Stimulated activated CD4-positive, alpha-beta T cell treated with anti-CD3 and anti-CD28 coated beads, Interleukin-12 subunit alpha, Interleukin-12 subunit beta, amount 100 ng/mL, for 4 hours (primary cell): ENCODE measurements at places on chromosomes 7 and 10.

DNA sequence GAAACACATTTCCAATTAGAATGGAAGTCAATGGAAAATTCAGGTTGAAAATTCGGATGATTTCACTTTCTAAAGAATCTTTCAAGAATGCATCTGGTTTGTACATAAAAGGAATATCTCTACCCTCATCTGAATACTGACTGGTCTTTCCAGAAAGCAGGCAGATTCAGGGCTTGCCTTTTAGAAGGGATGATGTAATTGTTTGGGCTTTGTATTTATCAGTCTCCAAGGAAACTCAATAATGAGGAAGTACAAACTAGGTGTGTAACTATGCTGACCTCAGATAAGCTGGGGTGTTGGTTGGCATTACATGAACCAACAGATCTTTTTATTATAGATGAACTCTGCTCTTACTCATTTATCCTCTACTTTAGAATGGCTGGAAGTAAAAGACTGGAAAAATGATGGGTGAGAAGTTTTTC lies 24.1 kb downstream of the PDLIM1 start:
- no peak for DNase-seq

DNA sequence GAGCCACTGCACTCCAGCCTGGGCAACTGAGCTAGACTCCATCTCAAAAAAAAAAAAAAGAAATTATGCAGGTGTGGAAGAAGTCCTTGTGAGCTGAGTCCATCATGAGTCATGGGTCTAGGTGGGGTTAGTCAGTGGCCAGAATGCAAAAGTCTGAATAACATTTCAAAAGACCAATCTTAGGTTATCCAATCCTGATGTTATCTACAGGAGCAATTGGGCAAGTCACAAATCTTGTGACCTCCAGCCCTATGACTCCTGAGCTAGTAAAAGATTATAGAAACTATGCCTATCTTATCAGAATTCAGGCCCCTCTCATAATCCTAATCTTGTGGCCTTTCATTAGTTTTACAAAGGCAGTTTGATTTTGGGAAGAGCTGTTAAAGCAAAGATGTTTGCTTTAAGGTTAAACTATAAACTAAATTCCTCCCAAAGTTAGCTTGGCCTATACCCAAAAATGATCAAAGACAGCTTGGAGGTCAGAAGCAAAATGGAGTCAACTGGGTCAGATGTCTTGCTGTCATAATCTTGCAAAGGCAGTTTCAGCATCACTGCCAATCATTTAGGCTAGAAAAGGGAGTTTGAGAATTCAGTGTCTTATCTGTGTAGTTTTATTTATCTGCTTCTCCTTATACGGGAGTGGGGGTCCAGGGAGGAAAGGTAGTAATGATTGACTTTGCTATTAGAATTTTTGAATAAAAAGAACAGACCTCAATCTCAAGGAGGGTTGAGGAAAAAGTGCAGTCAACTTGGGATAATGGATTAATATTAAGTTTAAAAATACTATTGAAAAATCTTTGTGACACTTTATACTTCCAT lies 71.2 kb upstream of the TRIM24 start:
- no peak for DNase-seq

DNA sequence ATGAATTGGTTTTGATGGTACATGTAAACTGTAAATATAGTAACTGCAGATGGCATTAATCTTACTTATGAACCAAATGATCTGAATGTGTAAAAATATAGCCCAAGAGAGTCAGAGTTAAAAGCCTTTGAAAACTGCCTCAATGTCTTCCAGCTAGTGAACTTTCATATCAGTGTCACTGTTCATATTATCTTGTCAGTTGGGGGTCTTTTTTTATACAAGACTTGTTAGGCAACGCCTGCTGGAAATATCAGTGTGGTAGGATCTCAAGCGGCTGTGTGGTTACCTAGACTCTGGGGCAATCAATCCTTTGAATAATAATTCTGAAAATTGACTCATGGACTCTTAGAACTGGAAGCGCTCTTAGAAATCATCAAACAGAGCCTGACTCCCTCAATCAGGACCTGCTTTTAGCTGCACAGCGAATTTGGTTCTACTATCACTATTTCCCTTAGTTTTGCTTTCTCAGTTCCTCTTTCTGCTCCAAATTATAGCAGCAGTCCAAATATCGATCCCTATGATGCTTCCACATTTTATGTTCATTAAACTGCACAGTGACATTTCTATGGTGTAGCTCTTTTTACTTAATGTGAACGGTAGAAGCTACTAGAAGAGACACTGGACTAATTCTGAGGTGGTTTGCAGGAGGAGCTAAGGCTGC lies 100.1 kb upstream of the COL1A2 start:
- DNase-seq = no peak

GRCh38 chr10:1739751-1740150 lies 2.4 kb upstream of the ADARB2 start:
- DNase-seq = no peak

- DNase-seq = no peak
These were observed 49.7 kb downstream of the ZMYND11 start for GRCh38 chr10:184911-185310.

DNA sequence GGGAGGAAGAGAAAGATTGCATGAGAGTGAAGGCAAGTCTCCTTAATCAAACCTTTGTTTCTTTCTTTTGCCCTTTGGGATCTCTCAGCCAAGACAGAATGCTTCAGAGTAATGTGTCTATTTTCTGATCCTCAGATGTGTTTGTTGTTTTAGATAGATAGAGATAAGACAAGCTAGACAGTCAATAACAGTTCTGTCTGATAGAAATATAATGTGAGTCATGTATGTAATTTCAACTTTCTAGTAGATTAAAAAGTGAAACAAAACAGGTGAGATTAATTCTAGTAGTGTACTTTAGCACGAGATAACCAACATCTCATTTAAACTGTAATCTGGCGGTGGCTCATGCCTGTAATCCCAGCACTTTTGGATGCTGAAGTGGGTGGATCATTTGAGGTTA lies 159.2 kb downstream of the GATA3 start:
- no peak for DNase-seq

DNA sequence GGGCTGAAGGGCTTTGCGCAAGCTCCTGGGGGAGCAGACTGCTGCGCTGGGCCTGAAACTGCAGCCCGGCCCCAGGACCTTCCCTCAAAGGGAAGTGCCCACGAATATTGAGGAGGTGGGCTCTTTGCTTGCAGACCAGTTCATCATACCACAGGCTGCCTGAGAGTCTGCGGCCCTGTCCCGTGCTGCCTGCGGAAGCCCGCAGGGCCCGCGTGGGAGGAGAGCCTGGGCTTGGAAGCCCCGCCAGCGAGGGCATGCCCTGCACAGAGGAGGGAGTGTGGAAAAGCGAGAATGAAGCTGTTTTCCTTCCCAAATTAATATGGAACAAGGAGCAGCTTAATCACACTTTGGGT lies 83.6 kb upstream of the MKI67 start:
- no peak for DNase-seq

GRCh38 chr7:37546677-37547076 lies 98.0 kb upstream of the ELMO1 start:
- DNase-seq = no peak

DNA sequence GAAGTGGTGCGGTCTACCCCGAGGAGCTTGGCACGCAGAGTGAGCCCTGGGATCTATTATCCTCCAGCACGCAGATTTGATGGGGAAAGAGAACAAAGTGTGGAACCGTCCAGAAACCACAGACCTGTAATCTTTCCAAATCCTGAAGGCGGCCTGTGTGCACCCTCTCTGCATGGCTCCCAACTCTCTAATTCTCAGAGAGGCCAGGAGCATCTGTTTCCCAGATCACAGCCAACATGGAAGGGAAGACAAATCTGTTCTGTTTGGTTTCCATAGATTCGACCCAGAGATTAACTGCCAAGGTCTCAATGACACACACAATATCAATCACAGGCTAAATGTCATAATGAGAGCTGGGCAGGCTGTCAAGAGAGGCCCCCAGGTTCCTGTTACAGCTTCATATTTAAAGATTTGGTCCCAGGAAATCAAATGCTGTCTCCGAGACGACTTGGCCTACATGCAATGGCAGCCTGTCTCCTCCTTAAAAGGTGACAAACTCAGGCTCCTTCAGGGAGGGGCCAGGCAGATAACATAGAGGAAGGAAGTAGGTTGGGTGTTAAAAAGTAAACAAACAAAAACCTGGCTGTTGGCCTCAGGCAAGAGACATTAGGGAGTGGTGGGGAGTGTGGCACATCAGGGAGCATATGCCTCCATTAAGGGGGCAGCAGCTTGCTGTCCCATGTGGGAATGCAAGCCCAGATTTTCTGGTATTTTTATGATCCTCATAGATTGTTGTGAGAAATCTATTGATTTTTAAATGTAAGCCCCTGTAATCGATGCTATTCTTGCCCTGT lies 48.8 kb upstream of the SAMD8 start:
- no peak for DNase-seq

DNA sequence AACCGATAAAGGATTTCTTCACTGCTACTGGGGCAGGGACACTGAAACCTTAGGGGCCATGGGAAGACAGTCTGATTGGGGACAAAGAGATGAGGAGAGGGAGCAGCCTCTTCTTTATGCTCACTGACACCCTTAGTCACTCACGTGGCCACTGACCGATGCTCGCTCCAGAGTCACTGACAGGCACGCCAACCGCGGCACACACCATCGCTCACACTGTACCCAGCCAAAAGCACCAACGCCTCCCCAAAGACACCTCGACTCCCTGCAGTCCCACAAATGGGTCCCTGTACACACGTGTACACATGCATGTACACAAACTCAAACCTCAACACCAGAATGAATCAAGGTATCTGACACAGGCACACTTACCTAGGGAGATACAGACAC lies 35.3 kb upstream of the SLF2 start:
- DNase-seq = no peak

GRCh38 chr7:44268671-44269070 lies 56.7 kb downstream of the CAMK2B start:
- no peak for DNase-seq

GRCh38 chr10:12077580-12078180 lies 8.9 kb downstream of the DHTKD1 start:
- no peak for DNase-seq

- no peak for DNase-seq
These were observed 68.8 kb downstream of the PPP1R3C start for GRCh38 chr10:91564026-91564425.

GRCh38 chr7:100752994-100753393 lies 19.6 kb downstream of the ZAN start:
- no peak for DNase-seq

- no peak for DNase-seq
These were observed 31.8 kb upstream of the TMEM273 start for GRCh38 chr10:49220031-49220430.

GRCh38 chr7:41567031-41567730 lies 135.7 kb downstream of the INHBA start:
- DNase-seq = no peak

GRCh38 chr10:43012578-43012977 lies 64.3 kb upstream of the RET start:
- DNase-seq = no peak

DNA sequence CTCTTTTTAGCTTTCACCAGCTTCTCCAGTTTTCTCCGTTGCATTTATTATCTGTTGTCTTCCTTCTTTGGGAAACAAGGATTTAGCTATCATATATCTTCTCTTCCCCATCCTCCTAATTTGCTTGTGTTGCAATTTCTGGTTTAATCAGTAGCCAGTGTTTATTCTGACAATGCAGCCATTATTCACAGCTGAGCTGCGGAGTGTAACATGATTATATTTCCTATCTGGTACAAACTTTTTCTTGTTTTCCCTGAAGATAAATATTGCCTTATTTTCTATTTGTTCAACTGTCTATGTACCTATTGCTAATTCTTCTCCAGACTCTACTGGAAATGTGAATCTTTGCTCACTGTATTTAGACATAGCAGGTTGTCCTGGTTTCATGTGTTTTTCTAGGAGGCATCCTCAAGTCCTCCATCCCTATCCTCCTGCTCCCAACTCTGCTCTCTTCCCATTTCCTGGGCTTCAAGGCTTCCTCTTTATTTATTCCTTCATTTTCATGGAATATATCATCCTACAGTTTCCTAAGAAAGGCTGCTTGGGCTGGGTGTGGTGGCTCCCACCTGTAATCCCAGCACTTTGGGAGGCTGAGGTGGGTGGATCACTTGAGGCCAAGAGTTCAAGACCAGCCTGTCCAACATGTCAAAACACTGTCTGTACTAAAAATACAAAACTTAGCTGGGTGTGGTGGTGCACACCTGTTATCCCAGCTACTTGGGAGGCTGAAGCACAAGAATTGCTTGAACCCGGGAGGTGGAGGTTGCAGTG lies 72.4 kb upstream of the KDM7A start:
- DNase-seq = no peak

DNA sequence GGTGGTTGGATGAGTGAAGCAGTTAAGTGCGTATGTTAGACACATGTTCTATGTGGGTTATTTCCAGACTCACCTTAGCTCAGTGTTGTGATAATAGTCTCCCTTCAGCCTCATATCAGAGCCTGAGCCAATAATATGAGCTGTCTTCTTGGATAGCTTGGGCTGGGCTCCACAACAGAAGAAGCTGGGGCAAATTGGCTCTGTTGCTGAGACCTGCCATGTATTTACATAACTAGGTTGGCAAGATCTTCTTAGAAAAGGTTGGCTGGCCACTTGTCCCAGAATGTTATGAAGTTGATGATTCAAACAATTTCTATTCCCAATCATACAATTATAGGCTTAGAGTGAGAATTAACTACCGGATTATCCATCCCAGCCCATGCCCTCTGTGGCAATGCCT lies 35.7 kb upstream of the CREB5 start:
- no peak for DNase-seq

- DNase-seq = no peak
These were observed 99.1 kb downstream of the CABCOCO1 start for GRCh38 chr10:61761825-61762217.

- no peak for DNase-seq
These were observed 1240.4 kb downstream of the GATA3 start for GRCh38 chr10:9294865-9295264.

GRCh38 chr10:99742701-99743100 lies 10.7 kb downstream of the CUTC start:
- DNase-seq = no peak

DNA sequence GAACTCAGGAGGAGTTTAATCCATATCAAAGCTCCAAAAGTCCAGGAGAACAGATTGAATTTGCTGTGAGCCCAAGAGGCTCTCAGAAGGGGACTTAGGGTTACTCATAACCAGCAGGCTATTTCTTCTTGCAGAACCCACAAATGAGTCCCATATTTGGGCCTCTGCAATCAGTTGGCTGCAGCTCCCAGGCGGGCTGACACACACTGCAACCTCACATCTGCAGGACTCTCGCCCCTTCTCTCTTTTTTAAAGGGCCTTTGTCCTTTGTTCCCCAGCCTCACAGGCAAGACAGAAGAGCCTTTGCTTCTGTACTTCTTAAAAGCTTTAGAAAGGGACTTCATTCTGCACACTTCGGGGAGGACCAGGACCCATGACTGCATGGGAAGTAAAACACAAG lies 26.7 kb downstream of the CREB3L2 start:
- no peak for DNase-seq

- DNase-seq = no peak
These were observed 1.7 kb downstream of the TACR2 start for GRCh38 chr10:69415049-69415448.

GRCh38 chr7:95550546-95550945 lies 45.8 kb downstream of the PDK4 start:
- DNase-seq = no peak
